Skin of body (tissue), 3 donors: ENCODE measurements at places on chromosomes 5 and 9. TPM values are rescaled to one million over a fixed set of nuclear protein-coding genes. Genes with fewer than 3 reads are reported as not detected.

The CTXN3 gene
- not detected for total RNA-seq

The PDLIM4 gene
- total RNA-seq = 20.6 TPM

The FREM1 gene
- total RNA-seq = 30.9 TPM

The PDGFRB gene
- total RNA-seq = 90.9 TPM

The PTGR1 gene
- total RNA-seq = 40.2 TPM

GRCh38 chr5:151384106-151384505 lies 36.7 kb upstream of the SLC36A2 start:
- no peak for DNase-seq

DNA sequence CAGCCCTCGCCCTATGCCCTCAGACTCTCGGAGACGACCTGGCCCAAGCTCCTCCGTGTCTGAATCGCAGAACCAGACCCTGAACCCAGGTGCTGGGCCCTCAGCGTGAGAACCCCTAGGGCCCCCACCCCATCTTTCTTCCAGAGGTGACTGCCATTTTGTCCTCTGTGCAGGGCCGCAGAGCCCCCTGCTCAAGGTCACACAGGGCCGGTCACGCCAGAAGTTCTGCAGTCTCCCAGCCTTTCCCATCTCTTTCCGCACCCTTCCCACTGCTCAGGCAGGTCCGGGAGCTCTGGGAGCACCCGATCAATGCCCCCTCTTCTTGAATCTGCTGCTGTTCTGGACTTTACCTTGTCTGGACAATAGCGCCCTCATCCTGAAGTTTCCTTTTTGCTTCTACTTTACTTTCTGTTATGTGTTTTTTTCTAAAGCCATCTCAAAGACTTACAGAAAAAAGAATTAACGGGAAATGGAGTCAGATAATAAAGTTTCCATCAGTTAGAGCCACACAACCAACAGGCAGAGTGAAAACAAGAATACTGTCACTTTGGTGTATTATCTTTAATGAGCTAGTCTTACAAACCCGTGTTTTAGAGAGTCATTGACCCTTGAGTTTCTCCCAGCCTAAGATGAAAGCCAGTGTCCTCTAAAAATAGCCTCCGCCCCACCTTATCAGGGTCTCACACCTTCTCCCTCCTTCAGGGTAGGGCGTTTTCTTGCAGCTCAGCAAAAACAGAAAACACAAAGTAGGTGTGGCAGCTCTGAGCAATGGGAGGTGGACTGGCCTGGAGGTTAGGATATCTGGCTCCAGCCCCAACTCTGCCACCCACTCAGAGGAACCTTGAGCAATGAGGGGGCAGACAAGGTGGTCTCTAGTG lies 1.8 kb downstream of the TMOD1 start:
- no peak for DNase-seq

GRCh38 chr5:18811661-18812060 lies 1176.3 kb downstream of the CDH18 start:
- DNase-seq = no peak
